ENCODE measurements at places on chromosomes 5 and 9.

DNA sequence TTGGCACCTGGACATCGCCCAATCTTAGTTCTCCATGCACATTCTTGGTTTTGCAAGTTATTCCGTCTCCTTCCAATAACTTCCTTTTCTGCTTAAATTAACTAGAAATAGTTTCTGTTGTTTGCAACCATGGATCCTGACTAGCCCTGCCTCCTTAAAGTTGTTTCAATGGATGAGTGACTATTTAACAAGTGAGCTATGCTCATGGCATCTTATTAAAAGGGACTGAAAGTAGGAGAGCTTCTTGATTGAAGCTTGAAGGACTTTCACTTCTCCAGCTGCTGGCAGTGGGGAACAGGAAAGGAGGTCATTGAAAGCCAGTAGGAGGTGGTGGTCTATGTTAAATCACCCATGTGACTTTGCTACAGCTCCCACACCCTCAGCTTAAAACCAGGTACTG, 466.8 kb downstream of the ARHGEF28 start:
- DNase-seq: no peak

DNA sequence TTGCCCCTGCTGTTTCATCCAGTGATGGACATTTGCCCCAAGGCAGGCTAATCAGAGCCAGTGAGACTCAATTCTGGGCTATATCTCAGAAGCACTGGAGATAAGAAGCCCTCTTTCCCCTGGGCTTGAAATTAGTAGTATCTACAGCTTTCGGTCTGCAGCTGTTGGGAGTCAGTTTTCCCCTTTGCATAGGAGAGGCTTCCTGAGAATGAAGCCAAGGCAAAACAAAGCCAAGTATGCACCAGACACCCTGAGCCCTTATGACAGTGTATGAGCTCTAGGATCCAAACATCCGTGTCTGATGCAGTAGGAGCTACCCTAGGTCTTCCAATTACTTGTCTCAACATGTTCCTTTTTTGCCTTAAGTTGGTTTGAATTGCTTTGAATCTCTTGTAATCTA, 79.2 kb upstream of the PANK3 start:
- no peak for DNase-seq

DNA sequence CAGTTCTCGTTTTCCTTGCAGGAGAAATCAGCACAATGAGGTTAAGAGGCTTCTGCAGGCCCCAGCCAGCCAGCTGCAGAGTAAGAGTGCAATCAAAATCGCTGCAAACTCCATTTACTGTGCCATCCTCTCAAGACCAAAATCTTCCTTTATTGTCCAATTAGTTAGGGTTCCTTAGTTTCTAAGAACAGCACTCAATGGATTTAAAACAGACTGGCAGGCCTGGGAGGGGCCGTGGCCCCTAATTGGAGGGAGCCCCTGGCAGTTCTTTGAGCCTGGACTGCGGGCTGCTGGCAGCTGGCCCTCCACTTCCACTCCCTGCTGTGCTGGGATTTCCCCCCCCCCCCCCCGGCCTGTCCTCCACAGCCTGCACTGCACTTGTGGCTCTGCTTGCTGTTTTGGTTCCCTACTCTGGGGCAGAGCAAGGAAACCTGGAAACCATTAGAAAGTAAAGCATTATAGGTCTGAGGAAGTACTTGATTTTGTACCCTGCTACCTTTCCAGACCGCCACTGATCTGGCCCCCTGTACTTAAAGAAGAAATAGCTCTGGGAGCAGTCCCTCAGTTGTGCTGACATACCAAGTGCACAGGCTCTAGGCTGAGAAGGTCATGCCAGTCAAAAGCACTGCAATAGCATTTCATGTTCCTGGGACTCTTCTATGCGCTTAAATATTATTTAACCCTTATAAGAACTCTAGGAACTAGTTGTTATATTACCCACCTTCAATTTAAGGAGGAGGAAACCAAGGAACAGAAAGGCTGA, 129.0 kb downstream of the APBA1 start:
- no peak for DNase-seq

GRCh38 chr5:39854771-39855410, 430.1 kb upstream of the DAB2 start:
- DNase-seq: no peak

DNA sequence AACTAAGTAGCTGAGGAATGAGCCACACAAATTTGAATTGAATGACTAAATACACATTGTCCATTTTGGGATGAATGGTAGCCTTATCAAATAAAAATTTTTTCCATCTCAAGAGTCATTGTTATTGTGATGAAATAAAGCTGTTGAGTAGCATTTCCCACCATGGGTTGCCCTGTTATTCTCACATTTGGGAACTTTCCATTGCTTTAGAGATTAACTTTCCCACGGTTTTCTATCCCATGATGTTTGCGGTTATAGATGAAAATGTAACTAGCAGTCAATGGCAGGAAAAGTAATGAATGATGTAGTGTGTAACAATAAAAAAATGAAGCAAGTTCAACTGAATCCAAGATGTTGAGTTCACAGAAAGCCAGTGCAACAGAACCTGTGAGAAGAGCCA, 59.9 kb upstream of the PLPP1 start:
- no peak for DNase-seq

GRCh38 chr9:137110147-137110910, 4.2 kb downstream of the DPP7 start:
- DNase-seq: no peak
